T-helper 9 cell (primary cell): ENCODE measurements at places on chromosomes 2 and 18.

DNA sequence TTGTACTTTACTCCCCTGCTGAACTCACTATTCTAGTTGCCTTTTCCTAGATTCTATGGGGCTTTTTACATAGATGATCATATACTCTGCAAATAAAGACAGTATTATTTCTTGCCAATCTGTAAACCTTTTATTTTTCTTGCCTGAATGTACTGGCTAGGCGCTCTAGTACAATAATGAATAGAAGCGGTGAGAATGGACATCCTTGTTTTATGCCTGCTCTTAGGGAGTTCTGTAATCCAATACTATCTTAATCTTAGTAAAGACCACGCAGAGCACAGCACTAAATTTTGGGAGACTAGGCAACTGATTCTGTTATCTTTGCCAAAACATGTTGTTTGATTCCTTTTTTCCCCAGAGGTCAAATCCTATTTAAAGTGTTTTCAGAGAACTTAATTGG is 7.0 kb downstream of the KRCC1 start:
- DNase-seq = no peak

DNA sequence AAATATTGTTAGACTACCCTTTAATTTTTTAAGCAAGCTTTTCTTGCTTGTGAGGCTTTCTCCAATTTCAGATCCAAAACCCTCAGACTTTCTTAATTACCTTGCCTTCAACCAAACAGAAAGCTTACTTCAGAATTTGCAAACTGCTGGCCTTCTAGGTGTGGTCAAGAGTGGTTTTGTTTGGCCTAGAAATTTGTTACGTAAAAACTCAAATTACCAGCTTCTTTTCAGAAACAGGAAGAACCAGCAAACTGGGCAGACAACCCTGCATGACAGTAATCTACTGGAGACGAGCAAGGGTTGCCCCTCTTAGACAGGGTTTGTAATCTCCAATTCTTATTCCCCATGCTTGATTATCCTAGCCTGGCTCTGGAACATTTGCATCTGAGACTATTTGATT is 27.1 kb downstream of the SRBD1 start:
- no peak for DNase-seq

- DNase-seq = no peak
Observed at GRCh38 chr2:241122376-241123002, 20.4 kb upstream of the MTERF4 start.

DNA sequence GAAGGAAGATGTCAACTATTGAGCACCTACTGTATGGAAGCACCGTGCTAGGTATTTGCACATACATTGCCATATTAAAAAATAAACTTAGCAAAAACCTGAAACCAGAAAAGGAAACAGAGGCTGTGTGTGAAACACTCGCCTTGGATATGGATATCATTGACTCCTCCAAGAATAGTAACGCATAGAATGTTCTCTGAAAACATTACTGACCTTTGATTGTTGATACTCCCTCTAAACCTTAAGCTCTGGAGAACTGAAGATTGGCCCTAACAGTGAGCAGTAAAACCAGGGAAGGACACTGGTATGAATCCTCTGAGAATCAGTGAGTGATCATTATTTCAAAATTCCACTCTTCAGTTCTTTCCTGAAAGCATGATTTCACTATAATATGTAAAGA is 236.8 kb downstream of the CDH20 start:
- no peak for DNase-seq

DNA sequence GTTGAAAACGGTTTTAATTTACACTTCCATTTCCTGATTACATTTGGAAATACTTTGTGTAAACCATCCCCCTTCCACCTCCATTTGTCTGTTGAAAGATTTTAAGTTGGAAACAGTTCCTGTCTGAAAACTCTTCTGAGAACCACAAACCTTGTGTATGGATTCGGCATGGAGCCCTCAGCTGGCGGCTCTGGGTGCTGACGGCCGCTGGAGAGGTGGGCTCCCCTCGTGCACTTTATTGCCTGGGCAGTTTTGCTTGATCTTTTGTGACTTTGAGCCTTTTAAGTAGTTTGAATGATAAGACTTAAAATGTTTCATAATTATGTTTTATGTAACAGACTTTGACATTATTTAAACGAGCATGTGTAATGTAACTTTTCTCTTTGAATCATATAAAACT is 11.1 kb downstream of the KLF11 start:
- no peak for DNase-seq

DNA sequence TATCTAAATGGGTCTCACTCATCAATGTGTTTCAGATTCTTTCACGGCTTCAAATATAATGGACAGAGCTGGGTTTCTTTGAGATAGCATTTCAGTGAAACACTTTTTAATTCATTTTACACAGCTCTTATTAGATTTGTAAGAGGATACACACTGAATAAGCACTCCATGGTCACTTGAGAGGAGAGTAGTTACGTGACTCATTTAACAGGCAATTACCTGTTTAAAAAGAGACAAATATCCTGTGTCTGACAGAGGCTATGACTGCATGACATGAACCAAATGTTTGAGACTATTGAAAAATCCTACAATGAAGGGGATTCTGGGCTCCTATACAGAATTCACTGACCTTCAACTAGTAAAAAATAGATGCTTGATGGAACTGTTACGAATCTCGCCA is 786.9 kb downstream of the EPHA4 start:
- DNase-seq = no peak
